Natural killer cell treated with Interleukin-12 subunit alpha and Interleukin-12 subunit beta and Interleukin-15 and Interleukin-18, amount 100 ng/mL, for 72 hours (primary cell): ENCODE measurements at places on chromosomes 3 and 15. TPM values are rescaled to one million over a fixed set of nuclear protein-coding genes. Genes with fewer than 3 reads are reported as not detected.

ZXDC gene
- total RNA-seq, result 49.2 TPM

DNA sequence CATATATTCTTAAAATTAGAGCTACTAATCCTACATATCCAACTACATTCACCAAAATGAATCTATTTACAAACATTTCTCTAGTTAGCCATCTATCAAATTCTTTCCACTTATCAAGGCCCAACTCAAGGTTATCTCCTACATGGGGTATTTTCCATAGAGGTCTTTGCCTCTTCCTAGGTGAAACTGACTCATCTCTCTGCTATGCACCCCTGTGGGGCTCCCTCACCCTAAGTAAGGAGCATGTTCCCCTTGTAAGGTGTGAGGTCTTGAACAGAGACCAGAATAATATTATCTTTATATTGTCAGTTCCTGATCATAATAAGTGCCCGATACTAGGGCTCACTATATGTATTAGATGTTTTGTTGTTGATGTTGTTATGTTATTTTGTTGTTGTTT lies 74.6 kb upstream of the TSC22D2 start:
- H3K36me3 ChIP-seq, result no peaks in the 10 kb centered on the region
- DNase-seq, result no peak
- peaks cover 8% of the 10 kb centered on the region for H3K4me1 ChIP-seq
- no peak overlapping the region for H3K4me3 ChIP-seq

GRCh38 chr3:102599819-102600576 lies 165.2 kb downstream of the ZPLD1 start:
- H3K27me3 ChIP-seq, result no peaks in the 10 kb centered on the region
- H3K4me3 ChIP-seq, result no peak overlapping the region
- H3K27ac ChIP-seq, result no peak overlapping the region

HRG gene
- total RNA-seq, result not detected

SAMD7 gene
- total RNA-seq, result not detected

GRCh38 chr15:70240082-70240481 lies 142.4 kb upstream of the TLE3 start:
- DNase-seq, result no peak
- peaks cover 35% of the 10 kb centered on the region for H3K27me3 ChIP-seq
- H3K4me1 ChIP-seq, result peaks cover 36% of the 10 kb centered on the region
- H3K4me3 ChIP-seq, result no peak overlapping the region

DNA sequence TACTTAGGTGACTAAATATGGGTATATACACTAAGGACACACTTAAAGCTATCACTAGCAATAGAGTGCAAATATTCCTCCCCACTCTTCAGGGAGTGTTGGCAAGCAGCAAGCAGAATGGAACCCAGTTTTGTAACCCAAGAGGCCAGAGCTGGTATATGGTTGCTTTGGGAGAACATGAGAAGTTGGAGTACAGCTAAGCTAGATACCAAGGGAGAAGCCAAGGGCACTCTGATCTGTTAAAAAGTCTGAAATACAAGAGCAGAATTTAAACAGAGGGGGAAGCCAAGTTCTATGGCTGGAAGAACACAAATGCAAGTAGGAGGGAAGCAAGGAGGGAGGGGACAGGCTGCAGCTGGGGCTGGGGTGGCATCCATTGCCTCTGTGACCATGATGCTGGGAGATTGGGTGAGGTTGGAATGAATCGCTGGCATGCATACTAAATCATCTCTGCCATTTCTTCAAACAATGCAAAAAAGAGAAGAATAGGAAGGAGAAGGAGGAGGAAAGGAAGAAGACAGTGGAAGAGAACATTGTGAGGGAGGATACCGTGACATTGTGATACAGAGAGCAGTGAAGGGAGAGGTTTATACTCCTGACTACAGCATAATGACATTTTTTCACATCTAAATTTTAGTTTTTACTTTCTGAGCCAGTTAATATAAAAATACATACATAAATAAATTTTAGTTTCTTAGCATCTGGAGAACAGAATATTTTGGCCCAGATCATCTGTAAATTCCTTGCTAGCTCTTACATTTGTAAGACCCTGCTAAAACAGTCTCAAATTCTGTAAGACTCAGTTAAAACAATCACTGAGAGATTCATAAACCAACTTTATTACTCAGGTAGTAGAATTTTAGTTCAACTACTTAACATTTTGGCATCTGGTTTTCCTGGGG lies 9.0 kb upstream of the ANXA2 start:
- peaks cover 14% of the 10 kb centered on the region for H3K4me1 ChIP-seq
- H3K27ac ChIP-seq, result peak overlapping the region; percentile 29
- H3K4me3 ChIP-seq, result no peak overlapping the region
- no peaks in the 10 kb centered on the region for H3K27me3 ChIP-seq

HYAL1 gene
- 0.26 TPM for total RNA-seq

GREM1 gene
- total RNA-seq, result 0.03 TPM

GRCh38 chr3:28940530-28940929 lies 340.3 kb upstream of the RBMS3 start:
- no peak overlapping the region for H3K4me3 ChIP-seq
- H3K4me1 ChIP-seq, result no peaks in the 10 kb centered on the region
- H3K36me3 ChIP-seq, result peaks cover 4% of the 10 kb centered on the region
- no peak for DNase-seq
- H3K27me3 ChIP-seq, result no peaks in the 10 kb centered on the region
- H3K27ac ChIP-seq, result no peak overlapping the region

GRCh38 chr3:39193391-39193790 lies 996 bp upstream of the XIRP1 start:
- peaks cover 19% of the 10 kb centered on the region for H3K4me1 ChIP-seq
- H3K4me3 ChIP-seq, result no peak overlapping the region
- H3K36me3 ChIP-seq, result no peaks in the 10 kb centered on the region
- no peaks in the 10 kb centered on the region for H3K27me3 ChIP-seq
- H3K27ac ChIP-seq, result no peak overlapping the region

SH2D7 gene
- total RNA-seq, result not detected

DNA sequence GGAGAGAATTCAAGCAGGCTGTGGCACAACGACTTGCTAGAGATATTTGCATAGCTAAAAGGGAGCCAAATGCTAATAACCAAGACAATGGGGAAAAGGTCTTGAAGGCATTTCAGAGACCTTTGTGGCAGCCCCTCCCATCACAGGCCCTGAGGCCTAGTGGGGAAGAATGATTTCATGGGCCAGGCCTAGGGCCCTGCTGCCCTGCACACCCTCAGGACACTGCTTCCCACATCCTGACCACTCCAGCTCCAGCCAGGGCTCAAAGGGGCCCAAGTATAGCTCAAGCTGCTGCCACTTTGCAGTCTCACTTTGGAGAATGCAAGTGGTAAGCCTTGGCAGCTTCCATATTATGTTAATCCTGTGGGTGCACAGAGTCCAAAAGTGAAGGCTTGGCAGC lies 21.5 kb upstream of the PTPN23 start:
- H3K27me3 ChIP-seq, result no peaks in the 10 kb centered on the region
- H3K4me1 ChIP-seq, result peaks cover 13% of the 10 kb centered on the region
- H3K4me3 ChIP-seq, result no peak overlapping the region
- DNase-seq, result no peak
- peaks cover 14% of the 10 kb centered on the region for H3K36me3 ChIP-seq

DNA sequence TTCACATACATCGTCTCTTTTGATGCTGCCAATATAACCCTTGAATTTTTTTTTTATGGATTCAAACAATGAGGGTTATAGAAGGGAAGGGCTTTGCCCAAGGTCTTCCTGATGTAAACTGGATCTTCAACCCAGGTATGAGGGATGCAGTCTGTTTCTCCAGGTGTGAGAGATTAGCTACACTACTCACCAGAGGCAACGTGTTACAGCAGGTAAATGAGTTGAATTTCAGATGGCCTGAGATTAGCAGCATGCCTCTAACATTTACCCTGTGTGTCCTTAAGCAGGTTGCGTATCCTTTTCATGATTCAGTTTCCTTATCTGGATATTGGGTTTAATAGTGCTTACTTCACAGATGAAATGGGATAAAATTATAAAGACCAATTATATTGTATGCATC lies 1.9 kb downstream of the RTP4 start:
- peaks cover 23% of the 10 kb centered on the region for H3K36me3 ChIP-seq
- H3K4me1 ChIP-seq, result peaks cover 22% of the 10 kb centered on the region
- no peak overlapping the region for H3K27ac ChIP-seq
- DNase-seq, result no peak
- peak overlapping the region; percentile 85 for H3K4me3 ChIP-seq

GRCh38 chr3:188915127-188915526 lies 256.6 kb upstream of the TPRG1 start:
- peak overlapping the region; percentile 99 for H3K27ac ChIP-seq
- H3K27me3 ChIP-seq, result no peaks in the 10 kb centered on the region
- peaks cover 68% of the 10 kb centered on the region for H3K4me1 ChIP-seq
- peaks cover 6% of the 10 kb centered on the region for H3K36me3 ChIP-seq
- peak overlapping the region; percentile 81 for H3K4me3 ChIP-seq
- DNase-seq, result peak; percentile 66

GRCh38 chr15:73906346-73907034 lies 19.8 kb upstream of the LOXL1 start:
- peaks cover 2% of the 10 kb centered on the region for H3K27me3 ChIP-seq
- H3K4me3 ChIP-seq, result no peak overlapping the region
- no peak overlapping the region for H3K27ac ChIP-seq
- peaks cover 2% of the 10 kb centered on the region for H3K4me1 ChIP-seq
